ENCODE measurements at places on chromosomes 3 and 15.
A peak's percentile ranks its signal among the peaks of the same experiment; 100 is the strongest.

DNA sequence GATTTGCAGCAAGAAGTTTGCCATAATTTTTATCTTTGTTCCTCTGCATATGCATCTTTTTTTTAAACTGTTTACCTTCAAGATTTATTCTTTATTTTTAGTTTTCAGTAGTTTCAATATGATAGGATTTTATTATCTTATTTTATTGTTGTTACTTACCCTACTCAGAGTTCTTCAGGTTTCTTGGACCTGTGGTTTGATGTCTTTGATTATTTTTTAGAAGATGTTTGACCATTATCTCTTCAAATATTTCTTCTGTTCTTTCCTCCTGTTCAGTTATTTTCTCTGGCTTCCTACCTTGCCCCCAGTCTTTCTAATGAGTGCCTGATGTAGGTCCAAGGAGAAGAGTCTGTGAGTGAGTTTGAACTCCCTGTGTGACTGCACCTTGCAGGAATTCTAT, 137.7 kb downstream of the FILIP1L start:
- no peak for DNase-seq

DNA sequence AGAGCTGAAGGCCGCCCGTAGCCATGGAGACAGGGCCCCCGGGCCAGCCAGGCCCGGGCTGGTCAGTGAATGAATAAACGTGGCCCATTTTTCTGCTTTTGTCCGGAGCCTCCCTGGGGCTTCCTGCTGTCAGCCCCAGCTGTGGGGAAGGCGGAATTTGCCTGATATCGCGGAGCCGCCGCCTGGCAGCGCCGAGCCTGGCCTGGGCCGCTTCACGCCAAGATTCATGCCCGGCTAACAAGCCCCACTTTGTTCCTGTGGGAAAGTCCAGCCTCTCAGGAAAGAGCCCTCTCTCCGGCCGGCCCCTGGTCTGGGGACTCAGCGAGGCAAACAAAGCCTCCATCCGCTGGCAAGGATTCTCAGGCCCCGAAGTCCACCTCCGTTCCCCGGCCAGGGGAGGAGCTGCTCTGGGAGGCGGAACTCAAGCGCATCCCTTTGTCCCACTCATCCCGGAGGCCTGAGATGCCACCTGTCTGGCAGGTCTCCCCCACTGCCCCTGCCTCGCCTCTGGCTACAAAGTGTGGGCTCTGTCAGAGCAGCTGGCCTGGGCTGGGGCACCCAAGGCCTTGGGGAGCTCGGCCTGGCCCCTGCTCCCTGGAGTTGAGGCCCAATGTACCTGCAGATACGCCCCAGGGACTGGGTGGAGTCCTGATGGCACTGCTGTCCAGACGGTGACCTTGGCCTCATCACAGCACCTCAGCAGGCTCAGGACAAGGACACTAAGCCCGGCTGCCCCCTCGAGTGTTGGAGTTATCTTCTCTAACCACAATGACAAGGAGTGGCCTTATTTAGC, 51.6 kb upstream of the SLC6A11 start:
- no peak for DNase-seq

DNA sequence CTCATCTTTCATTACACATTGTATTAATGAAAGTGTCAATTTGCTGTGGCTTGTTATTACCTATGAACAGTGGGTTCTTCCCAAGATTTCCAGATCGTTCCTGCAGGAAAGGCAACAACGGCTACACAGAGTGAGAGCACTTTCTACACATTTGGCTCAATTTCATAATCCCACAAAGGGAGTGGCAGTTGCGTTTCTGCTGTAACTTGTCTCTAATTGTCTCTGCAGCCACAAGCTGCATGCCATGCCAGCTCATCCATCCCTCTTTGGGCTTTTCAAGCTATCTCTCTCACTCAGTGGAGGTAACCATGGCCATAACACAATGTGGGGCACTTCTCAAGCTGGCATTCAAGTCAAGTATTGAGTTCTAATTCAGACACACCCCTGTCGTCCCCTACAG, 27.7 kb upstream of the CPNE4 start:
- DNase-seq = no peak

GRCh38 chr3:89300526-89300925, 193.1 kb downstream of the EPHA3 start:
- no peak for DNase-seq

GRCh38 chr15:69462030-69462492, 9.4 kb downstream of the RPLP1 start:
- no peak for DNase-seq

GRCh38 chr3:116216761-116217160, 228.5 kb downstream of the LSAMP start:
- no peak for DNase-seq

DNA sequence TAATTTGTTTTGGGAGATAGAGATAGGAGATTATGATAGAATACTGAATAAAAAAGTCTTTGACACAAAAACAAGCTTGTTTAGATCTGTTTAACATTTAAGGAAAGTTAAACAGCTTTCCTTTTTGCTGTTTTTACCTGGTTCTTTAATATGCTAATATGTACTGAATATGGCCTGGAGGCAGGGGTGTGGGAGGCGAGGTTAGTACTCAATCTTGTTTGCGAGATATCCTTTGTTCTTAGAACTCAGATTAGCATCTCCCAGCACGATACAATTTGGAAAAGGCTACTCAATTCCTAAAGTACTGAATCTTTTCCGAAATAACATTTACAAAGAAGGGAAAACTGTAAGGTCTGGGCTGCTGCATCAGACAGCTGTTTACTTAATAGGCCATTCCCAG, 40.8 kb upstream of the ST3GAL6 start:
- no peak for DNase-seq

DNA sequence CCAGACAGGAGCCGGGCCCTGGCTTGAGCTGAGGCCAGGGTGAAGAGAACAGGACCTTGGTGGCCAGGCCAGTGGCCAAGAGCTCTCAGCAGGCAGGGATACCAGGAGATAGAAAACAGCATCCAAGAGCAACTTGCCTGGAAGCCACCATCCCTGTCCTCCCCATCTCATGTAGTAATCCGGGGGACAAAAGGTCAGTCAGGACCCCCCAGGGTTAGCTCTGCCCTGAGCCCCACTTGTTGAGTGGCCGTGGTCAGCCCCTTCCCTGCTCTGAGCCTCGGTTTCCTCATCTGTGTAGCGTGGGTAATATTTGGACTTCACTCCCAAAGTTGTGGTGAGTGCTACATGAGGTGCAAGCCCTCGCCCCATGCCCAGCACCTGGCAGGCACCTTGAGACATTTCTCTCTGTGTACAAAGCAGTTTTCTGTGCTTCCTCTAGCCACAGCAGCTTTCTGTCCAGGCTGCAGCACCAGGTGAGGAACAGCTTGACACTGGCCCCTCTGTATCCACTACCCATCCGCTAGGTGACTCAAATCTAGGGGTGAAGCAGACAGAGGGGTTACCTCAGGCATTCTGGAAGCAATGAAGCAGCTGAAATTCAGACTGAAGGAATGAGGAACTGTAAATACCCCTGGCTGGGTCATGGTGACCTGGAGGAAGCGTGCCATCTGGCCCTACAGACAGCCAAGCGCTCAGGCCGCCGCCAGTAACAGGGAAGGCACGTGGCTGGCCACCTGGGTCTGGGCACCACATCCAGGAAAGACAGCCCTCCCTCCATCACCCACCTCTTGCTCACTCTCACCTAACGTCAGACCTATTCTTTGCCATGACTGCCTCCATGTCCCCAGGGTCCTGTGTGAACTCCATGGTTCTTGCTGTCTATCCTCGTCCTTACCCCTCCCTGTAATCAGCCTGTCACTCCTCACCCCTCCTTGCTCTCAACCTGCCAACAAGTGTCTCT, 6.7 kb downstream of the CISH start:
- DNase-seq = no peak

- no peak for DNase-seq
Measured at GRCh38 chr3:155958676-155959075, 88.2 kb downstream of the GMPS start.

GRCh38 chr15:34684351-34684750, 70.4 kb downstream of the GJD2 start:
- no peak for DNase-seq

GRCh38 chr3:186115239-186115996, 6.5 kb upstream of the ETV5 start:
- no peak for DNase-seq

GRCh38 chr3:129370248-129370964, 58.0 kb downstream of the EFCAB12 start:
- DNase-seq = no peak

DNA sequence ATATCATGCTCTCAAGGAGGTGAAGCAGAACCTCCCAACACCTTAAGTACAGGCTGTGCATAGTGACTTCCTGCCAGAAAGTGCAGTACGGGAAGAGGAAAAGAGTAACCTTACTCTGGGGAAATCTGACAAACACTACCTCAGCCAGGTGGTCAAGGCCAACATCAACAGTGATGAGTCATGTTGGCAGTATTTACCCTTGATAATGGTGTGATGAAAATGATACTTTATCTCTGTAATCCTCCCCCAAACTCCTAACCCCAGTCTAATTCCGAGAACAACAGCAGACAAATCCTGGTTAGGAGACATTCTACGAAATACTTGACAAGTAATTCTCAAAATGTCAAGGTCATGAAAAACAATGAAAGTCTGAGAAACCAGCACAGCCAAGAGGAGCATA, 26.5 kb downstream of the ANKDD1A start:
- peak; percentile 43 for DNase-seq

- no peak for DNase-seq
Measured at GRCh38 chr3:74861211-74861610, 246.8 kb upstream of the CNTN3 start.

GRCh38 chr3:189820365-189820720, 189.2 kb downstream of the TP63 start:
- no peak for DNase-seq

DNA sequence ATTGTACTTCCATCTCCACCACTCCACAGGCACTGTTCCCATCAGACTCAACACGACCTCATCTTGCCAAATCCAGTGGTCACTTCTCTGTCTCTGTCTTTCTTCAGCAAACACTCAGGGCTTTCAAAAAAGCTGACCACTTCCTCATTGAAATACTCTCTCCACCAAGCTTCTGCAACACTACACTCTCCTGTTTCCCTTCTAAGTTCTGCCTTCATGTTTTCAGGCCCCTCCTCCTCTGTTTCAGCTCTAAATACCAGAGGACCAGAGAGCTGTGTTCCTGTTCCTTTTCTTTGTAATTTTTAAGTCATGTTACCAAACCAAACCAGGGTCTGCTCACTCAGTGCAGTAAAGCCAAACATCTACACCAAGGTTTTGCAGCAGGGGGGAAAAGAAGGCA, 33.8 kb upstream of the ACP3 start:
- no peak for DNase-seq

GRCh38 chr3:52479037-52479876, 15.9 kb upstream of the STAB1 start:
- DNase-seq = no peak

DNA sequence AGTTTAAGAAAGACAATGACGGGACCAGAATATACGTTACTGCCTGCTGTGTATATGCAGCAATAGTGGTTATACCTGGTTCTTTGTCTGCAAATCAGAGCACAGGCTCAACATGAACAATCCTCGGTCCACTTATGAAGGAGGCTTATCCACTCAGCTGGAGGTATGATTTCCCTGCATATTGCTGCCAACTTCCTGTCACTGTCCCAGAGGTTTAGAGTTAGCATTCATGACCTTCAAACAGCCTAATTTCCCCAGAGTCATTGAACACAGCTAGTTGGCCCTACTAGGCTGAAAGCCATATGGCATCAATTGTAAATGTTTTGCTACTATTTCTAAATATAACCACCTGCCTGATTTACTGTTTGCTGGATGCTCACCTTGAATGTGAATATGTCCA, 224.9 kb upstream of the ZNF717 start:
- DNase-seq = no peak

DNA sequence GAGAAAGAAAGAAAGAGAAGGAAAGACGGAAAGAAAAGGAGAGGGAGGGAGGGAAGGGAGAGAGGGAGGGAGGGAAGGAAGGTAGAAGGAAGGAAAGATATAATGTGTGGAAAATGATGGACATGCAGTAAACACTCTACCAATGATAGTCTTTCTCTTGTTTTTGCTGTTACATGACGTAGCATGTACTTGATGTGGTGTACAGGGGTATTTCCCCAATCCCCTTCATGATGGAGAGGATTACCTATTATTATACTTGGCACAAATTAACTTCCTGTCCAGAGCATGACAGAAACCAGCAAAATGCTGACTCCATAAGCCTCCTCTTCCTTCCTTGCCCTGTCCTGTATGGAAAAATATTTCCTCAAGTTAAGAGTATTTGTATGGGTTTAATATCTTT, 124.4 kb downstream of the B3GALNT1 start:
- no peak for DNase-seq

GRCh38 chr3:33989229-33989628, 190.8 kb downstream of the PDCD6IP start:
- no peak for DNase-seq

- no peak for DNase-seq
Measured at GRCh38 chr3:47782446-47783308, 984 bp upstream of the SMARCC1 start.

- peak; percentile 49 for DNase-seq
Measured at GRCh38 chr3:32354362-32354778, 37.3 kb upstream of the CMTM7 start.

DNA sequence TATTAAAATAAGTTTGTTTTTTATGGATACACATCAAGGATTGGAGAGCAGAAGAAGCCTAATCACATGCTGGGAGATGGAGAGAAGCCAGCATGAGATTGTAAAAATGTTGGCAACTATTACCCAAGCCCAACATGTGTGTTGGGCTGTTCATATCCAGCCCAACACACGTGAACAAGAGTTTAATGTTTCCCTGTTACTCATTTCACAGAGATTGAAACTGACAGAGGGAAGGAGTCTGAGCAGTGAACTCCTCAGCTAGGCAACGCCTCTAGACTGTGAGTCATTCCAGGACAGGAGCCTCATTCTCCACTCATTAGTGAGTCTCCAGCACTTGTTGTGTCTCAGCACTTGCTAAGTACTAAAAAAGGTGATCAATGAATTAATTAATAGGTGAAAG, 43.2 kb upstream of the CMSS1 start:
- peak; percentile 77 for DNase-seq

DNA sequence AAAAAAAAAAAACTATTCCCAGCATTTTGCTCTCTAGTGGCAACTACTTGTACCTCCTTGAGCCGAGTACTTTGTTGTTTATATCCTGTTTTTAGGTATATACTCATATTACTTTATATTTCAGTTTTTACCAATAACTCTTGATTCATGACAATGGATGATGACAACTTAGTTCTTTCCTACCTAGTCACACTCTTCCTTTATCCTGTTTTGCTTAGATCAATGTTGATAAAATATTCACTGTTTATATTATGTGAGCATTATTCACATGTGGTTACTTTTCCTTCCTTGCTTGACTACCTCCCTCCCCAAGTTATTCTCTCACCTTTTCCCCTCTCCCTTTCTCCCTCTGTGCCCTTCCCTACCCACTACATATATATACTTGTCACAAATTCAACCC, 53.7 kb downstream of the NKIRAS1 start:
- DNase-seq = no peak

GRCh38 chr15:96158938-96159337, 171.6 kb upstream of the NR2F2 start:
- DNase-seq = no peak

- DNase-seq = no peak
Measured at GRCh38 chr3:37918627-37919026, 56.9 kb downstream of the CTDSPL start.

GRCh38 chr3:95148107-95148506, 1085.2 kb downstream of the NSUN3 start:
- DNase-seq = no peak
